ENCODE measurements at places on chromosomes 5 and 9.

DNA sequence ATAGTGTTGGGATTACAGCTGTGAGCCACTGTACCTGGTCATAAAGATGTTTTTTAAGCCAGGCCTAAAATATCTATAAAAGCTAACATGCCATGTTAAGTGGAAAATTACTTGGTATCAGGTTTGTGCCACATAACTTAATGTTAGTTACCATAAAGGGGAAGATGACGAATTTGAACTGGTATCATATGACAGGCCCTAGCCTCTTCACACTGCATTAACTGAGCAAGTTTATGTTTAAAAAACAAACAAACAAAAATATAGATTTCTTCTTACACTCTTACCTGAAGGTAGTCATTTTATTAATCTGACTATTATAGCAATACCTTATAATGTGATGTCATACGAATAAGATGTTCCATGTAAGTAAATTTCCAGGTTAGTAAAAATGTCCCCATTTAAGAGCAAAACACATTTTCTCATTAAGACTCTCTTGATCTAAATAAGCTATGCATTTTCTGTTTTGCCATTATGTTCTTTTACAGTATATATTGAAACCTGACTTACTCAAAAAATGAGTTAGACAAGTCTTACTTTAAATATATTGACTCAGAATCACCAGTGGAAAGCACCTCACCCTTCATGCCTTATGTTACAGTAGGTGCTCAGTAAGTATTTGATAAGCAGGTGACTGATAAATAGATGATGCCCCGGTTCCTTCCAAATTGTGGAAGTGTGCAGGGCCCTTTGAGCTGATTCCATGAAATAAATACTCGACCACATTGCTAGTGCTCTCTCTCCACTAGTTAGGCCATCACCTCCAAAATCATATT lies 125.4 kb downstream of the CDC42SE2 start:
- no peak for DNase-seq

- DNase-seq = no peak
Measured at GRCh38 chr5:80399526-80400239, 8.2 kb upstream of the ZFYVE16 start.

- no peak for DNase-seq
Measured at GRCh38 chr5:174511714-174512253, 212.6 kb upstream of the MSX2 start.

GRCh38 chr5:124056326-124056990 lies 544.5 kb downstream of the CSNK1G3 start:
- DNase-seq = no peak

DNA sequence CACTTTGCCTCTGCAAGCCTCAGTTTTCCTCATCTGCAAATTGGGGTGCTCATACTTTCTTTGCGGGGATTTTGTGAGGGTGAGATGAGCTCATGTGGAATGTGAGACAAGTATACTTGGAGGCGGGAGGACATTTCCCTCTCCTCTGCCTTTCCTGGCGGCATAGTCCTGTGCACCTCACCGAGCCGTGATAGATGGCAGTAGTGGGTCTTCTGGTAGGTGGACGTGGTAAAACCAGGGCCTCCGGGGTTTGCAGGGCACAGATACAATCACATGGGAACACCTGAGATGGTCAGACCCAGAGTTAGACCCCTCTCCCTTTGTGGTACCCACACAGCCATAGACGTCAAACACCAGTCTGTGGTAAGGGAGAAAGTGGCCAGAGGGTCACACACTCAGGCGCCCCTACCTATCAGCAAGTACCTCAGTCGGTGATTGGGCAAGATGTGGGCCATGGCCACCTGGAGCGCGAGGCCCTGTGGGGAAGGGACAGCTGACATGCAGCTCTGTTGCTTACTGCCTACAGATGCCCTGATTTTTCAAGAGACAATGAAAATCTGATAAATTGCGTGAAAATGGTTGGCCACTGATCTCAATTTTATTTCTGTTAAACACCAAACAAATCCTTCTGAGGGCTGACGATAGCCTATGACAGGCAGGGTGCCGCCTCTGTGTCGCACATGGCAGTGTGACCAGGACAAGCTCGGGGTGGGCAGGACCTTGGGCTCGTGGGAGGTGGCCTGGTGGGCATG lies 9.9 kb downstream of the ERGIC1 start:
- DNase-seq = no peak

- DNase-seq = no peak
Measured at GRCh38 chr9:137968235-137968634, 90.7 kb downstream of the CACNA1B start.

DNA sequence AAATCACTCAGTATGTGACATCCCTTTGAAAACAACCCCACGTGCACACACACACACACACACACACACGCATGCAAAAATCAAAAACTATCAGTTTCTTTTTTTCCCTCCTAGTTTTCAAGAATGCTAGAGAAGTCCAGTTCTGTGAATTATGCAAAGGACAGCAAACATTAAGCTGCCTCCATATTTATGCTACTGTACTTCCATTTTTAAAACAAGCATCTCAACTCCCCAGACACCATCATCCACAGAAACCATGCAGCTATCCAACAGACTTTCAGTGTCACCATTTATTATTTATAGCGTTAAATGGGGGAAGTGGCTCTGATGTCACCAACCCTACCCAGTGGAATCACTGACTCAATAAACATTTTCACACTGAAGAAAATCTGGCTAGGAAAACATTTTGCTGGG lies 1.6 kb downstream of the FBXW11 start:
- no peak for DNase-seq

DNA sequence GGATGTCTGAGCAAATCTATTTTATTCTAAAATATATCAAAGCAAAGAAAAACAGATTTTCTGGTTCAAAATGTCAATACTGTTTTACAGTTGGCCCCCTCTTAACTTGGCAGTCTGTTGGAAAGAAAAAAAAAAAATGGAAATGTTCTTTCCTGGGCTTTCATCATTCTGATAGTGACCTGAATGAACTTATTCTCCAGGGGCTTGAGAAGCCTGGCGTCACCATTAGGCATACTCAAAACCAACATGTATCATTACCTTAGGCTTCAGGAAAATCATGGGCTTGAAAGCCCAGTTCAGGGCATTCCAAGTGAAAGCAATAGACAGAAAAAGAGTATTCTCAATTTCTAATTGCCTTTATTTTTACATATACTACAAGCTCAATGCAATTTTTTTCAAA lies 283.7 kb upstream of the PUM3 start:
- no peak for DNase-seq

DNA sequence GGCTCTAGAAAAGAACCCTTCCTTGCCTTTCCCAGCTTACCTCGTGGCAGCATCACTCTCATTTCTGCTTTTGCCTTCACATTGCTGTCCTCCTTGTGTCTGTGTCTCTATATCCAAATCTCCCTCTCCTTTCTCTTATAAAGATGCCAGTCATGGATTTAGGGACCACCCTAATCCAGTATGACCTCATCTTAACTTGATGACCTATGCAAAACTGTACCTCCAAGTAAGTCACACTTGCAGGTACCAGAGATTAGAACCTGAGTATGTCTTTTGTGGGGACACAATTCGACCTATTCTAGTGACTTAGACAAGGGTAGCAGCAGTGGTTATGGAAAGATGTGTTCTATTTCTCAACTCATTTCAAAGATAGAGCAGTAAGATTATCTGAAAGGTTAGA lies 160.1 kb downstream of the HMHB1 start:
- DNase-seq = no peak

- no peak for DNase-seq
Measured at GRCh38 chr9:124983698-124984097, 42.8 kb upstream of the GOLGA1 start.

DNA sequence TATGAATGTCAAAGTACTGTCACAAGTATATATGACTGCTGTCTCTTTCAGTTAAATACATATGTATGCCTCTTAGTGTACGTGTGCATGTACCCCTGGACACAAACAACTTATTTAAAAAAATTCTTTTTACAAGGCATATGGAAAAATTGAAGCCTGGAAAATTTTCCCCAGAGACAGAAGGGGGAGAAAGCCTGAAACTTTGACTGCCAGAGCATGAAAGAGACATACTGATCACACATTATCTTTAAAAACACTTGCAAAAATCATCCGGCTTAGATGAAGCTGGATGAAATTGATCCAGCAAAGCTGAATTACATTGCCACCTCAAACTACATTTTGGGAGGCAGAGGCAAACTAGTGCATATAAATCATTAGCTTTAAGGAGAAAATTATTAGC lies 88.0 kb upstream of the NFIB start:
- DNase-seq = no peak

DNA sequence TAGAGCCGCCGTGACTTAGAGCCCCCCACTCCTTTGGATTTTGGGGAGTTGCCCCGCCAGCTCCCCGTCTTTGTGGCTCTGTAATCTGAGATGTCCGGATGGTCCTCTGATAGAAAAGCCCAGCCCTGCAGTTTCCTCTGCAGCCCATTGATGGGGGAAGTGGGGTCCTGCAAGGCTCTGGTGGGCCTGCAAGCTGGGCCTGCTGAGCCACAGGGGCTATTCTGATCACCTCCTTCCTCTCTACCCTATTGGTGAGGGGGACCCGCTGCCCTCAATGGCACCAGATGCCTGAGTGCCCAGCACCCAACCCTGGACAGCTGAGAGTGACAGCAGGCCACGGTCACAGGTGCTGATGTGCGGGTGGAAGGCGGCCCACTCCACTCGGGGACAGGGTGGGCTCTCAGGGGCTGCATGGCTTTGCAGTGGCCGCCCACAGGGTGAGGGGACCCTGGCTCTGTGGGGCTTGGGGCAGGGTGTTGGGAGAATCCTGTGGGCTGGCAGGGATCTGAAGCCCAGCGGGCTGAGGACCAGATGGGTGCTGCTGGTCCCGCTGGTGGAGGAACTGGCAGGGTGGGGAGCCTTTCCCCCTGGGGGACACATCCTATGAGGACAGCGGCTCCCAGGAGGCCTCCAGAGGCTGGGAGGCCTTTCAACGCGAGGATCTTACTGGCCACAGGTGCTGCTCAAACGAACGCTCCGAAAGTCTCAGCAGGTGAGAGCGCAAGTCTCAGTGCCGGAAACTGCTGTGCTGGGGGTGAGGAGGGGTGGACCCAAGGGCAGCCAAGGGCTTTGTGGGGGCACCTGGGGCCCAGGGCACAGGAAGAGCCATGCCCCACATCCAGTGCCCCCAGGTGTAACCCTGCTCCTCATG lies 30.0 kb upstream of the LPCAT1 start:
- DNase-seq = no peak

- no peak for DNase-seq
Measured at GRCh38 chr5:55454282-55454681, 80.5 kb downstream of the PLPP1 start.

- DNase-seq = no peak
Measured at GRCh38 chr9:92680166-92681119, 10.5 kb upstream of the IPPK start.

GRCh38 chr5:108212775-108213346 lies 169.0 kb downstream of the FBXL17 start:
- no peak for DNase-seq

DNA sequence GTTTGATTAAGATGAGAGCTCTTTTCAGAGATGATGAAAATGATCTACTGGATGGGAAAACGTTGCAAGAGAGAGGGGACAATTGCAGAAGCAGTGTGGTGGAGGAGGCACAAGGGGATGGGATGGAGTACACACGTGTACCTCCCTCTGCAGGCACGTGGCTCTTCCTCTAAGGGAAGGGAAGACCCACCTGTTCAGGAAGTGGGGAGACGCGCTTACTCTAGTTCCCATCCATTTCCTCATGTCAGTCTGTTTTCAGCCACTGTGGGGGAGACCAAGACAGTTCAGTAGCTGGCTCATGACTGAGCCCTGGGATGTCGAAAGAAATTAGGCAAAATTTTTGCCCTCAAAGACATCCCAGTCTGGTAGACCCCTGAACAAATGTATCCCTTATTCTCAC lies 619.2 kb upstream of the CLINT1 start:
- no peak for DNase-seq

GRCh38 chr9:123823194-123823947 lies 106.6 kb downstream of the DENND1A start:
- DNase-seq = no peak

DNA sequence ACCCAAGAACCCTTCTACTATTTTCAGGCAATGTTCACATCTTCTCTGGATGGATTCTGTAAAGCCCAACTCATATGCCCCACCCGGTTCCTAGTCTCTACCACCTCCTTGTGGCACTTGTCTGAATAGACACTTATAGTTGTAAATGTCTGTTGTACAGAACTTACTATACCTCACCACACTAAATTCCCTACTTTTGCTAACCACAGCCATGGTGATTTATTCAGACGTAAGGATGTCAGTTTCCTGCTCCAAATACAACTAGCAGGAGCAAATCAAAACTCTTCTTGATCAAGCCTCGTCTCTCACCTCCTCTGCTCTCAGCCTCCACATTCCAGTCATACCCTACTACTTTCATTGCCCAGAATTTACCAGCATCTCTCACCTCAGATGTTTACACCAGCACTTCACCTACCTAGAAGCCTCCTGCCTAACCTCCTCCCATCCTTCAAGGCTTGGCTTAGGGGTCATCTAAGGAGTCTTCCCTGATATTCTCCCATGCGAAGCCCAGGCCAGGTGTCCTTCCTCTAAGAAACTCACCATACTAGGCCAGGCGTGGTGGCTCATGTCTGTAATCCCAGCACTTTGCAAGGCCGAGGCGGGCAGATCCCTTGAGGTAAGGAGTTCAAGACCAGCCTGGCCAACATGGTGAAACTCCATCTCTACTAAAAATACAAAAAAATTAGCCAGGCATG lies 75.5 kb downstream of the MAPKAP1 start:
- no peak for DNase-seq

- no peak for DNase-seq
Measured at GRCh38 chr9:33439731-33440130, 7.7 kb downstream of the AQP3 start.

- no peak for DNase-seq
Measured at GRCh38 chr5:170010595-170010994, 30.3 kb upstream of the INSYN2B start.

- DNase-seq = no peak
Measured at GRCh38 chr5:6497262-6497661, 48.6 kb downstream of the UBE2QL1 start.

DNA sequence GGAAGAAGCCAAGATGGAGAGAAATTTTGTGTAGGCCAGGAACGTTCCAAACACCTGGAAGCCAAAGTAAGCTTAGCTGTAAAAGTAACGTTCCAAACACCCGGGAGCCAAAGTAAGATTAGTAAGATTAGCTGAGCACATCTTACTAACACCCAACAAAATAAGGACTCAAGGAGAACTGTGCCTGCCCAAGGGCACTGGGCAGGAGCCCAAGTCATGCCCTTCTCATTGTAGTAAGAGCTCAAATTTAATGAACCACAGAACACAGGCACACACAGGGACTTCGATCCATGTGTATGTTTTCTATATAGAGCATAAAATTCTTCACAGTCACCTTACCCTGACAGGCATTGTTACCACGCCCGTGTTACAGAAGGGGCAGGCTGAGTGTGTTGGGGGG lies 36.1 kb upstream of the NXNL2 start:
- no peak for DNase-seq

DNA sequence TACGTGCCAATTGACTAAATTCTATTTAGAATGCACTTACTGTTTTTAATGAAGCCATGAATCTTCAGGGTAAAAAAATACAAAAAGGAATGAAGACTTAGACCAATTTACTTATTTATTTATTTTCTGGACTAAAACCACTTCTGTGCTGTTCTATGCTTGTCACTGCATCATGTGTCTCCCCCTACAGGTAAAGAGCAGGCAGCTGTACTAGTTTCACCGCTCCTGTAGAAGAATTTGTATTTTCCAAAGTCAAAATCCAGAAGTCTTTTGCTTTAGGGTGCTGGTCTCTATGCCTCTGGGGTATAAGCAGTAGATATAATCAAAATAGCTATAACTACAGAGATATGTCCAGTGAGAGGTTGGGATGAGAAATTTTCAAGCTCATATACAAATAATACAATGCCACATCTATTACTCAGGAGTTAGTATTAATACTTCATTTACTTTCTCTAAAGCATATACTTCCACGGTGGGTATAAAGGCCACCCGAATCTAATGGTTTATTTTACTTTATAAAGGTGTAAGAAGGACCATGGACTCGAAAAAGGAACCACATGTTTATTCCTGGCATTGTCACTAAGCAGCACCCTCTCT lies 591.5 kb downstream of the RAB3C start:
- DNase-seq = peak; percentile 15

Measured in stimulated activated CD4-positive, alpha-beta T cell treated with anti-CD3 and anti-CD28 coated beads, Interleukin-4, amount 100 ng/mL, for 4 hours (primary cell).